NCI-H69 (cell line): ENCODE measurements at places on chromosomes 12 and 14.
A peak's percentile ranks its signal among the peaks of the same experiment; 100 is the strongest.

DNA sequence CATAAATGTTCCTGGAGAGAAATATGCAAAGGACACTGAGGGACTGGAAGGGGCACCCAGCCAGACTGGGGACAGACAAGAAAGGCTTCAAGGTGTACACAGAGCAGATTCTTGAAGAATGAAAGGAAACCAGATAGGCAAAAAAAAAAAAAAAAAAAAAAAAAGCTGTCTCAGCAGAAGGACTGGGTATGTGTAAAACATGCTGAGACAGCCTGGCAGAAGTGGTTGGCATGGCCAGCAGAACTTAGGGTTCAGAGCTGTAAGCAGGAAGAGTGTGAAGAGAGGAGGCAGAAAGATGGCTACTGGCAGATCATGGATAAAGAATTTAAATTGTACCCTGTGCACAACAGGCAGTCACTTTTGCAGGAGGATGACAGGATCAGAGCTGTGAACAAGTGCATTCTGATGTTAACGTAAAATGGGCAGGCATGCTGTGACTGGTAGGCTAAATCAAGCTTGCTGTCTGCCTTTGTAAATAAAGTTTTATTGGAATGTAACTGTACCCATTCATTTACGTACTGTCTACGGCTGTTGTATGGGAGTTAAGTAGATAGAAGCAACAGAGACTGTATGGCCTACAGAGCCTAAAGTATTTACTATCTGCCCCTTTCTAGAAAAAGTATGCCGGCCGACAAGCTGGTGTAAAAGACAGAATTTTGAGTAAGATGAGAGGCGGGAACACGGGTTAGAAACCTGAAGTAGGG, 42.2 kb downstream of the UBR7 start:
- no peak for DNase-seq

- DNase-seq = no peak
Observed at GRCh38 chr14:36505181-36505815, 14.7 kb downstream of the NKX2-1 start.

DNA sequence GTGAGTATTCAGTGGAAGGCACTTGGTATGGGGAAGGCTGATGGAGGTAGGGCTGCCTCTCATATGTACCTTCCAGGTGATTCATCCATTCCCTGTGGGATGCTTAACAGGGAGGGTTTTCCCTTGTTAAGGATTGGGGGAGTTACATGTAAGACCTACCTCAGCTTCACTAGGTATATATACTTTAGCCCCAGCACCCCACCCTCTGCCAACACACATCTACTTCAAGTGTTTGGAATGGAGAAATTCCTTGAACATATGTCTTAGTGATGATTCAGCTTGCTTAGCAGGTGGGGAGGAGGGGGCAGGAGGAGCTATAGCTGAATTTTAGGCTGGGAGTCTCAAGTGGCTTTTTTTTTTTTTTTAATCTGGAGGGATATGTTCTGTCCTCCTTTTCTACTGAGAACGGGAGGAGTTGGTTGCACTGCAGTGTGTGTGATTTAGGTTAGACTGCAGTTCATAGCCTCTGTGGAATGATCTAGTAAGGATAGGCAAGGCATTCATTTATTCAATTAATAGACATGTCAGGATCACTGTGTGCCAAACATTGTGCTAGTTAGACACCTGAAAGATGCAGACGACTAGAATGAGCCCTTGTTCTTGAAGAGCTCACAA, 1.7 kb downstream of the PIP4K2C start:
- DNase-seq = no peak

DNA sequence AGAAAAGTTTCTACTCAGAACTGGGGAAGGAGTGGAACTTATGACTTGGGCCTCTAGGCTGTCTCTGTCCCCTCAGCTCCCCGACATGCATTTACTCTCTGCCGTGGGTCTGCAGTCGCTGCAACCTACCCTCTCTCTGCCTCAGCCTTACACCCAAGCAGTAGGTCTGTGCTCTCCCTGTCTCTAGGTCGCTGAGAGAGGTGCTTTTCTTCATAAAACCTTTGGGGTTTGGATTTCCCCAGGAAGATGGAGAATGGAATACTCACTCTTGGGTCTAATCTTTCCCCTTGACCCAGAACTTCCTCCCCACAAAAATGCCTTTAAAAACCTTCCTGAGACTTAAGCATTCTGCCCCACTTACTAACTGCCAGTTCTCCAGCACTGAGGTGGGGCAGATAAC, 12.9 kb downstream of the GPR84 start:
- DNase-seq = peak; percentile 67

DNA sequence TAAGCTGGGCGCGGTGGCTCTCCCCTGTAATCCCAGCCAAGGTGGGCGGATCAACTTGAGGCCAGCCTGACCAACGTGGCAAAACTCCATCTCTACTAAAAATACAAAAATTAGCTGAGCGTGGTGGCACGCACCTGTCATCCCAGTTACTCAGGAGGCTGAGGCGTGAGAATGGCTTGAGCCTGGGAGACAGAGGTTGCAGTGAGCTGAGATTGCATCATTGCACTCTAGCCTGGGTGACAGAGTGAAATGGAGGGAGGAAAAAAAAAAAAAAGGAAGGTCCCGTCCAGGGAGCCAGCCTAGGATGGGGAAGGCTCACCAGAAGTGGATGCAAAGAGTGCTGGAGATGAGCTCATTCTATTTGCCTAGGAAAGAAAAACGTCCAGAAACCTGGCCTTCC, 1.9 kb upstream of the CD27 start:
- DNase-seq = no peak

GRCh38 chr12:93707836-93708235, 30.7 kb downstream of the CRADD start:
- DNase-seq = peak; percentile 30

GRCh38 chr12:127588249-127588648, 678.7 kb upstream of the TMEM132C start:
- DNase-seq = no peak

DNA sequence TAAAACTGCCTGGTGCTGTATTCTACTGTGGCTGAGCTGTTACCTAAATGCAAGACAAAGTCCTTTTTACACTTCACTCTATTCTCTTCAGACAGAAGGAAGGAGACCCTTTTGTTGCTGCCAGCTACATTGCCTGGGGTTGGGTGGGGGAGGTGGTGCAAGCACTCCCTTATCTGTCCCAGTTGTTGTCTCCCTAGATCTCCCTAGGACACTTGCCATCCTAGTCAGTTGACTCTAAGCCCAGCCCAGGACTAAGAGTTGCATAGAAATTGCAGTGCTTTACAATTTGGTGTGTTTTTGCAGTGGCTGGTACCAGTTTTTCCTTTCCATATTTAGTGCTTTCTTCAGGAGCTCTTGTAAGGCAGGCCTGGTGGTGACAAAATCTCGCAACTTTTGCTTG, 35.1 kb downstream of the SCYL2 start:
- no peak for DNase-seq

DNA sequence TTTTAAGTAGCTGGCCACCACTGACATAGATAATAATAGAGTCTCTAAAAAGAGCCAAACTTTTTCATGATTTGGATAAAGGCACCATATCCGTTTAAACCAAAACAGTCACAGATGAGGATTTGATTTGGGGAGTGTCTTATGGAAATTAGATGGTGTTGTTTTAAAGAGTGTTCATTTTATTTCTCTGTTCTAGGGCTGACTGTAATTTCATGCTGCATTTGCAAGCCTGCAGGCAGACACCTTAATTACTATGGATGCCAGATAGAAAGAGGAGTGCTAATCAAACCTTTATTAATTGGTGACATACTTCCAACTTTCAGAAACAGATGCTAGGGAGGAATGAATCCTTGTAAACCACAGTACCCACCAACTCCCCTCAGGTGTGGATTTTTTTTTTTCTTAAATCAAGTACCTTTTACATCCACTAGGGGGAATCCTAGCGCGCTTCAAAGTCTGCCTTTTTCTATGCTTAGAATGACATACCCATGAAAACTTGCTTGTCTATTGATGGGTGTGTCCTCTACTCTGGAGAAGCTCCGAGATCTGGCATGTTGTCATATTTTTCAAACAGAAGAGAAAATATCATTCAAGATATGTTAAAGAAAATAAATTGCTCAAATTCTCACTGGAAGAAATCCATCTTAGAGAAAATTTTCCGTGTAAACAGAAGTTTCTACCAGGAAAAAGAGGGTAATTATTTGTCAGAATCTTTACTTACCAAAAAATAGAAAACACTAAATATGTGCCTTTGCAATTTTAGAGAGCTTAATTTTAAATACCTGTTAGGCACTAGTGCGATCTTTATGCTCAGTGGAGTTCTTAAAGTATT, 14.2 kb upstream of the PLXNC1 start:
- DNase-seq = peak; percentile 75

GRCh38 chr12:2779281-2779680, 15.5 kb upstream of the FKBP4 start:
- DNase-seq = peak; percentile 31

GRCh38 chr12:56115329-56115728, 1.1 kb upstream of the RPL41 start:
- peak; percentile 72 for DNase-seq

DNA sequence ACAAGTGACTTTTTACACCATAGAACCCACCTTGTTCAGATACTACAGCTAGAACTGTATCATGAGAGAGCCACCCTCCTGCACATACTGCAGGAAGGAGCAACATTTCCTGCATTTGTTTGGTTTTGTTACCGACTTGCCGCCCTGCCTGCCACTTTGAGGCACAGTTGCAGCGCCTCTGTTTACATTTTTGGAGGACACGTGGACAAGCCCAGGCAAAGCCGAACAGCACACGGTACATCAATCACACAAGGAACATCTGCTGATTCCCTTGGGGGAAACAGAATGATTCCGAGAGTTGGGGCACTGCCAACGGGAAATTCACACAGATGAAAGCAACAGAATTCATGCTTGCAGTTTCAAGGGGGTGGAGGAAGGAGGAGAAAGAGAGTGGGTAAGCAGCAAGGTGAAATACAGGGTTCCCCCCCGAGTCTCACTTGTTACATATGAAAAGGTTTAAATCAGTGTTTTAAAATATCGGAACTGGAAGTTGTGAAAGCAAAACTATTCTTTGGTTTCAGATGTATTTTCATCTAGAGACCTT, 110.7 kb downstream of the BTG1 start:
- DNase-seq = peak; percentile 99

DNA sequence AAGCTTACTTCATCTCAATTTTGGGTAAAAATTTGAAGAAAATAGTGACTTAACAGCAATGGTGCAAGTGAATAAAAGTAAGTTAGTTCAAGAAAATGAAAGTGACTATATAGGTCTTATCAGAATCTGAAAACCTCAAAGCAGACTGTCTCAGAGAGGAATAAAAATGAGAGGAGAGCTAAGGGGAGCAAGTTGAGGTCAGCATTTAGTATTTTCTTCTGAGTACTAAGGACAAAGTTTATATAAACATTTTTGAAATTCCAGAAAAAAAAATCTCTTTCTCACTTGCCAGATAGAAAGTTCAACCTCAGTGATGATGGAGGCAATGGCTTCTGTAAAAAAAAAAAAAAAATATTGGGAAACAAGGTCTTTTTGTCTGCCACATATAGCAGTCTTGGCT, 414.1 kb downstream of the NPAS3 start:
- DNase-seq = no peak

- no peak for DNase-seq
Observed at GRCh38 chr14:61481701-61482100, 160.3 kb downstream of the PRKCH start.

DNA sequence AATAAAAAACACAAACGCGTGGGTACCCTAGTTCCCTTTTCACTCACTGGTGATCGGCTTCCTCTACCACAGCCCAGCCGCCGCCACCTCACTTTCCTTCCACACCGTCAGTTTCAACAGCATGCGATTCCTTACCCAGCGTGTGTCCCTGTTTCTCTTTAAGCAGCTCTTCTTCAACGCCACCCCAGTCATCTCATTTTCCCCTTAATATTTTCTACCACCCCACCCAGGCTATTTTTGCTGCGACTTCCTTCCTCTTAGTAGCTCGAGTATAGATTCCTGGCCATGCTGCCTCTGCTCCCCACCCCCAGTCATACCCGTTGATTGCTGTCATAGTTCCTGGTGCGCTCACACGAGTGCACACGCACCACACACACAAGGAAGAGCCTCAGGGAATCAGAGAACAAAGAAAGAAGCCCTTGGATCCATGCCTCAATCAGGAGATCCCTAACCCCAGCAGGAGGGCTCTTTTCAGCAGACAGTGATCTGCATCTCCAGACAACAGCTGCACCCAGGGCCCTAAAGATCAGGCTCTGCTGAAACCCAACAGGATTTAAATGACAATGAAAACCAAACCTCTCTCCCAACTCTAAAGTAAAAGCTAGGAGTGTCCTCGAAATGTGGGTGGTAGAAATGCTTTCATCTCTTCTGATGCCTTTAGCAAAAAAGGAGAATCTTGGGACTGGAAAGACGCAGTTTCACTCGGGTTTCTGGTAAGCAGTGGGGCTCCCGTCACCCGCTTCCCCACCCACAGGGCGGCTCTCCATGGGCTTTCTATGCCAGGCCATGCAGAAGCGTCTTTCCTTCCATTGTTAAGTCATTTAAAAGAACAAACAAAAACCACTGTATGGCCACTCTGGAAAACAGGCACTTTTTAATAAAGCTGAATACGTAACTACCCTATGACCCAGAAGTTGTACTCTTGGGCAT, 23.8 kb downstream of the VPS37B start:
- DNase-seq = peak; percentile 99

- DNase-seq = no peak
Observed at GRCh38 chr12:54981796-54982195, 2.8 kb downstream of the TESPA1 start.

- DNase-seq = no peak
Observed at GRCh38 chr12:95538656-95539055, 12.6 kb downstream of the USP44 start.

- DNase-seq = no peak
Observed at GRCh38 chr12:14931359-14931758, 7.0 kb downstream of the ERP27 start.

- no peak for DNase-seq
Observed at GRCh38 chr12:119920064-119920463, 42.9 kb upstream of the CIT start.

GRCh38 chr14:23067847-23068788, 10.8 kb upstream of the CDH24 start:
- no peak for DNase-seq

DNA sequence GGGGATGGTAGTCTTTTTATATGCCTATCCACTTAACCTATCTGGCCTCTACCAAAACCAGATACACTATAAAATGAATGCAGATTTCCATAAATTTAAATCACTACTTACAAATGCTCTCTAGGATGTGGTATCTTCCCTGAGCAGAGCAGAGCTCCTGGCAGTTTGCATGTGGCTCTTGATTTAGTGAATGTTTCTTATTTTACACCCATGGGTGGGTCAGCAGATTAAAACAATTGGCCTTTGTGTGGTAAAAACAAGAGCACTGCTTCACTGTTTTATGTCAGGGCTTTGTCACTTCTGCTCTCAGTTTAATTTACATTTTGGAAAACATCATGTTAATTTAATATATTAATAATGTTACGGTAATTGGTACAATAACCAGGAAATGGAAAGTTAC, 5.5 kb downstream of the TAS2R19 start:
- no peak for DNase-seq

DNA sequence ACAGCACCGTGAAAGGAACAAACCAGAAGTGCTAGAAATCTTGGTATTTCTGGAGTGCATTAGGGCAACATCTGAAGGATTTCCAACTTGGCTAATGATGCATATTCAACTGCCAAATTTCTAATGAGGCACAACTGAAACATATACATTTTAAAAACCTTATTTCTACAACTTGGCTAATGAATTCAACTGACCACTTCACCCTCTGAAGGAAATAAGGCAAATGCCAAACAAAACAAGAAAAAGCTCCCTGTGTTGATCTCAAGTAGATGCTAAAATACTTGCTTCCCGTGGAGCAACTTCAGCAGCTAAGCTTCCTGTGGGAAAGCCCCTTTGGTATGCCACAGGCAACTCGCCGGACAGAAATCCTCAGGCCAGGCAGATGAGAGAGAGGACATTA, 167.1 kb downstream of the TTC7B start:
- no peak for DNase-seq
